SJCRH30 (cell line): ENCODE measurements at places on chromosomes 11 and 22. TPM values are rescaled to one million over a fixed set of nuclear protein-coding genes. Genes with fewer than 3 reads are reported as not detected.
A peak's percentile ranks its signal among the peaks of the same experiment; 100 is the strongest.

CASP5 gene
- not detected in 2 replicates for total RNA-seq

GRCh38 chr11:100675115-100675650, 11.9 kb upstream of the ARHGAP42 start:
- DNase-seq = no peak

TRIM51 gene
- not detected in 2 replicates for total RNA-seq

GRCh38 chr11:116888024-116888423, 50.6 kb upstream of the APOA1 start:
- DNase-seq = no peak

C1QTNF4 gene
- not detected in 2 replicates for total RNA-seq

DNA sequence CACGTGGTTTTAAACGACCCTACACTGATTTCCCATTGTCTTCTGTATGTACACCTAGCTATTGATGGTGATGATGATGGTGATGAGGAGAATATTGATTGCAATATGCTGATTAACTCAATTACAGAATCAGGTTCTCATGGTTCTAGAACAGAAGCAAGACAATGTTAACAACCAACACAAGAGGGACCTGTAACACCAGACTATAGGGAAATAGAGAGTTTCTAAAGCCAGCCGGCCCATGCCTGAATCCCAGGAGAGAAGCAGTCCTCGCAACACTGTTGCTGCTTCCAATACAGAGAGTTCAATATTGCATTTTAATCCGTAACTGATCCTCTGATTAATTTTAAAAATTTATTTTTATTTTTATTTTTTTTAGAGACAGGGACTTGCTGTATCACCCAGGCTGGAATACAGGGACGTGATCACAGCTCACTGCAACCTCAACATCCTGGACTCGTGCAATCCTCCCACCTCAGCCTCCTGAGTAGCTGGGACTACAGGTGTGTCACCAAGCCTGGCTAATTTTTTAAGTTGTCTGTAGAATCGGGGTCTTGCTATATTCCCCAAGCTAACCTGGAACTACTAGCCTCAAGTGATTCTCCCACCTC, 22.2 kb upstream of the UBASH3B start:
- DNase-seq = no peak

- peak; percentile 5 for DNase-seq
Observed at GRCh38 chr11:43197379-43197778, 114.4 kb upstream of the API5 start.

GRCh38 chr11:20671856-20672546, 2.6 kb downstream of the NELL1 start:
- DNase-seq = peak; percentile 65

DNA sequence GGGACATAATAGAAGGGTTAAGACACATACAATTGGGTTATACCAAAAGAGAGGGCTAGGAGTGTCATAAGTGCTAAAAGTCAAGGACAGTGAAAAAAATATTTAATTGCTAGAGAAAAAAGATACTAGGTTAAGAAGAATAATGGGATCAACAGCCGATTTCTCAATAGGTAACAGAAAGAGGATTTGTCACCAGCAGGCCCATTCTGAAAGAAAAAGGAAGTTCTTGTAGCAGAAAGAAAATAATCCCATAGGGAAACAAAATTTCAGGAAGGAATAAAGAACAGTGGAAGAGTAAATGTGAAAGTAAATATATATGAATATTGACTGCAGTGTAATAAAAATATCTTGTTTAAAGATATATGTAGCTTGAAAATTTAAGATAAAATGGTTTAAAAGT, 43.3 kb upstream of the ADORA2A start:
- DNase-seq = no peak

GRCh38 chr11:2667940-2668339, 31.9 kb downstream of the KCNQ1OT1 start:
- no peak for DNase-seq

GPR83 gene
- 0.04 and 0.05 TPM in 2 replicates for total RNA-seq

GAL gene
- not detected in 2 replicates for total RNA-seq

DNA sequence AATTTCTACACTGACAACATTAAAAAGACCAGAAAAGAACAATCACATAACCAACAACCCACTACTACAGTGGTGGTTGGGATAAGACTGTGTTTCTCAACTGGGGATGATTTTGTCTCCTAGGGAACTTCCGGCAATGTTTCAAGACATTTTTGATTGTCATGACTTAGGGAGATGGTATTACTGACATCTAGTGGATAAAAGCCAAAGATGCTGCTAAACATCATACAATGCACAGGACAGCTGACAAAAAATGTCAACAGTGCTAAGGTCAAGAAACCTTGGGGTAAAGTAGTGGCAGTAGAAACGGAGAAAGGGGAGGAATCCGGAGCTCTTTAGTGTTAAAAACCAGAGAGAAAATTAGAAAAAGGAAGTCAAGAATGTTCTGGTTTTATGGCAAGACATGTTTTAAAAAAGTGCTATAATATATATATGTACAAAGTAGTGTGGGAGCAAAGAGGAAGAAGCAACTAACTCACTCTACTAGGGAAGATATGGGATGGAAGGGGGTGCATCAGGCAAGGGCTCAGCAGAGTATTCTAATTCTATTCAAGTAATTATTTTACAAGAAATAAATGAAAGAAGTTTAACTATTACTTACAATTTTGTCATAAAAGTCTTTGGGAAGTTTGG, 37.2 kb downstream of the CKAP5 start:
- DNase-seq = no peak

GRCh38 chr11:1088927-1089737, 14.5 kb downstream of the MUC2 start:
- DNase-seq = no peak

DNA sequence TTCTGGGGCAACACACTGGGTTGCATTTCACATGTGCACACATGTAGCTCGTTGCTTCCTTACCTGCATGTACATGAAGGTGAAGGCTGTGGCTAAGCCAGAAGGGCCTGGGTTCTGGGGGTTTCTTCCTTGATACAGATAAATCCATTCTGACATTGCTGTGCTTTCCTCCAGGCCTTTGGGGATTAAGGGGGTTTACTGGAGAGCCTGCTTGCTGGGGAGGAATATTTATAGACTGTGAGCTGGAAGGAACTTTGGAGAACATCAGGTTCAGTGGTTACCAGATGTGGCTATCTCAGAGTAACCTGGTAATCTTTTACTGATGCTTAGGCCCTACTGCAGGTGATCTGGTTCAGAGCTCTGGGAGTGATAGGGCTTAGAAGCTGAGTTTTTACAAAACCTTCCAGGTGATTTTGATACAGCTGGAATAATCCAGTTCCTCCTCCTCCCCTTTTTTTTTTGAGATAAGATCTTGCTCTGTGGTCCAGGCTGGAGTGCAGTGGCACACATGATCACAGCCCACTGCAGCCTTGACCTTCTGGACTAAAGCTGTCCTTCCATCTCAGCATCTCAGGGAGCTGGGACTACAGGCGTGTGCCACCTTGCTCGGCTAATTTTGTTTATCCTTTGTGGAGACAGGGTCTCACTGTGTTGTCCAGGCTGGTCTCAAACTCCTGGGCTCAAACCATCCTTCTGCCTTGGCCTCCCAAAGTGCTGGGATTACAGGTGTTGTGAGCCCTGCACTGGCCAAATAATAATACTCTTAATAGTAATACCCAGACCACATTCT, 19.9 kb downstream of the ACO2 start:
- DNase-seq = no peak

TRIM29 gene
- total RNA-seq = not detected in 2 replicates

GRCh38 chr11:97814325-97814959, 1206.3 kb upstream of the CNTN5 start:
- no peak for DNase-seq

DNA sequence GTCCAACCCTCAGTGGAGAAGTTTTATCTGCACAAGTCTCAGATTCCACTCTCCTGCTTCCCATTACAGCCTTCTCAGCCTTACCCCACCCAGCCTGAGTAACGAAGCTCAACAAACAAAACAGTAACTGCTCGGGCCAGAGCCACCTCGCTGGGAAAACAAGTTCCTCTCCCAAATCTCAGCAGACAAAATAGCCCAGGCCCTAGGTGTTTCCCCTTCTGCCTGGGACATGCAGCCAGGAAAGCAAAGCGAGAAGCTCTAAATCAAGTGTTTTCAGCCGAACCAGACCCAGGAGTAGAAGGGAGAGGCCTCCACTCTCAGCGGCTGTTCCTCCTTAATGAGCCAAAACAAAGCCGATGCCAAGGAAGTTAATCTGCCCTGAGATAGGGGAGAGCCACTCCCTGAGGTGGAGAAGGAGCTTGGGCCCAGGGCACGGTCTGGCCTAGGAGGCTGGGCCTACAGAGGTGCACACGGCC, 44.0 kb downstream of the LIF start:
- no peak for DNase-seq

DNA sequence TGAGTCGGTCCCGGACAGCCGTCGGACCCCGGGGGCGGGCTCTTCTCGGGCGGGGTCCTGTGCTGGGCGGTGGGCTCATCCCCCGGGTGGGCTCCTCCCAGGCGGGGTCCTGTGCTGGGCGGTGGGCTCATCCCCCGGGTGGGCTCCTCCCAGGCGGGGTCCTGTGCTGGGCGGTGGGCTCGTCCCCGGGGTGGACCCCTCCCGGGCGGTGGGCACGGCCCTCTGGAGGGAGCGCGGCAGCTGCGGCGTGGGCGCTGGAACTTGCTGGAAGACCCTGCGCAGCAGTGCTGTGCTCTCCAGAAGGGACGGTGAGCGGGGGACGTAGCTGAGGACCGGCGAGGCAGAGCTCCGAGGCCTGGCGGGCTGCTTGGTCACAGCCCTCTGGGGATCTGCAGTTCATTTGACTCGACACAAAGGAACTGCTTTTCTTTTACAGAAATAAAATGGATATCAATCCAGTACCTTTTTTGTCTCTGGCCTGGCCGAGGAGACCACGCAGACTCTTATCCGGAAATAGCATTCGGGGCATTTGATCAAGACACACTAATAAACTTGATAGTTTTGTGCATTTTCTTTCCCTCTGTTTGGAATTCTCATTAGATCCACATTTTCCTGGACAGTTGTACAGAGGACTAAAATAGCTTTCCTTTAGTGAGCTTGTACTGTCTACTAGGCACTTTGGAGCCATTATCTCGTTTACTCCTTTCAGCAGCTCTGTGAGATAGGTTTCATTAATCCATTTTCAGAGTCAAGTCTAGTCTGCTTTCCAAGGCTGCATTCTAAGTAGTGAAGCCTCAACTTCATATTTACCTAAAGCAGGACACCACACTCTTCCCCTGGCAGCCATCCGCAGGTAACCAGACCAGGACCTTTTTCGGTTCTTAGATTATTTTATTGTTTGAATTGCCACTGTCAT, 812 bp downstream of the JAM3 start:
- peak; percentile 62 for DNase-seq

- no peak for DNase-seq
Observed at GRCh38 chr22:45314054-45314721, 4.5 kb downstream of the FAM118A start.

SAA1 gene
- not detected in 2 replicates for total RNA-seq

GRCh38 chr22:17751596-17751995, 22.7 kb downstream of the BID start:
- DNase-seq = no peak

GRCh38 chr11:27248576-27249509, 114.2 kb downstream of the CCDC34 start:
- DNase-seq = no peak

DNA sequence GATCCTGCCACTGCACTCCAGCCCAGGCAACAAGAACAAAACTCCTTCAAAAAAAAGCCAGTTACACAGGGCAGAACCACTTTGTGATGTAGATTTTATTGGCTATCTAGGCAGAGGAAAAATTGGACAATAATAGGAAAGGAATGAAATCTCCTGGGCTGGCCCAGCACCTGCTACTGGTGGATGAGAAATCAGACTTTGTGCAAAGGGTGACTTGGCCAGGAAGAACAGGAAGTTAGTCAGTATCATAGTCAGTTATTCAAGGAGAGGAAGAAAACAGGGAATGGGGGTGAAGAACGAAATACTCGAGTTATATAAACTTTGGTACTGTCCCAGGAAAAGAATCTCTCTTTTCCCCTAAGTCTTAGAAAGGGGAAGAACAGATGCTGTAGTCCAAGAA, 11.0 kb upstream of the SPTBN2 start:
- no peak for DNase-seq

DNA sequence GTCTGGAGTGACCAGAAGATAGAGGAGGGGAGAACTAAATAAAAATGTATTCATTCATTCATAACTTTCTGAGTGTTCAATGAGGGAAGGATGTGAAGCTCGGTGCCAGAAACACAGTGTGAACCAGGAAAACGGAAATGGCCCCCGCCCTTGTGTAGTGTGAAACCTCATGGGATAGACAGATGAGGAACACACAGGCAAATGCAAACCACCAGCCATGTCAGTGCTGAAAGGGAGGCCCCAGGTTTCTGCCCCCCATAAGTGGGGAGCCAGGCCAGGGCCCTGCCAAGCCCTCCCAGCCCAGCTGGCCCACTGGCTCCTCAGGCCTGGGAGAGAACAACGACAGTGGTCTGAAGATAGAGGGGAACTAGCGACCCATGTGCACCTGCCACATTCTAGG, 30.5 kb downstream of the LARGE1 start:
- no peak for DNase-seq

PDGFB gene
- 0.05 and 0.26 TPM in 2 replicates for total RNA-seq

- no peak for DNase-seq
Observed at GRCh38 chr22:19321757-19322156, 30.2 kb upstream of the CLTCL1 start.

GRCh38 chr11:125701858-125702621, 21.4 kb upstream of the ACRV1 start:
- DNase-seq = peak; percentile 92

- DNase-seq = no peak
Observed at GRCh38 chr11:19789835-19790710, 77.4 kb downstream of the NAV2 start.

ARHGAP8 gene
- 19.4 and 32.4 TPM in 2 replicates for total RNA-seq

C11orf87 gene
- total RNA-seq = not detected in 2 replicates

ZNF280B gene
- 0.18 and 0.24 TPM in 2 replicates for total RNA-seq

DNA sequence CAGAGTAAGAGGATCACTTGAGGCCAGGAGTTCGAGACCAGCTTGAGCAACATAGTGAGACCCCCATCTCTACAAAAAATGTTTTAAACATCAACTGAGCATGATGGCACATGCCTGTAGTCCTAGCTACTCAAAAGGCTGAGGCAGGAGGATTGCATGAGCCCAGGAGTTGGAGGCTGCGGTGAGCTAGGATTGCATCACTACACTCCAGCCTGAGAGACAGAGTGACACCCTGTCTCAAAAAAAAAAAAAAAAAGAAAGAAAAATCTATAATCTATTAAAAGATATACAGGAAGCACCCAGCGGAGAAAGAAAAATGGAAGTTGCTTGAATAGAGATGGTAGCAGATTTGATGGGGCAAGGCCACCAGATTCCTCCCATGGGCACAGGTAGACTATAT, 61.8 kb downstream of the FAM83F start:
- no peak for DNase-seq

- no peak for DNase-seq
Observed at GRCh38 chr11:110736171-110736553, 23.9 kb upstream of the ARHGAP20 start.

- no peak for DNase-seq
Observed at GRCh38 chr11:69644962-69645675, 4.2 kb downstream of the CCND1 start.

MAP6 gene
- total RNA-seq = 0.53 and 0.79 TPM in 2 replicates
